ENCODE measurements at places on chromosomes 5 and 9. TPM values are rescaled to one million over a fixed set of nuclear protein-coding genes. Genes with fewer than 3 reads are reported as not detected.
A peak's percentile ranks its signal among the peaks of the same experiment; 100 is the strongest.

DNA sequence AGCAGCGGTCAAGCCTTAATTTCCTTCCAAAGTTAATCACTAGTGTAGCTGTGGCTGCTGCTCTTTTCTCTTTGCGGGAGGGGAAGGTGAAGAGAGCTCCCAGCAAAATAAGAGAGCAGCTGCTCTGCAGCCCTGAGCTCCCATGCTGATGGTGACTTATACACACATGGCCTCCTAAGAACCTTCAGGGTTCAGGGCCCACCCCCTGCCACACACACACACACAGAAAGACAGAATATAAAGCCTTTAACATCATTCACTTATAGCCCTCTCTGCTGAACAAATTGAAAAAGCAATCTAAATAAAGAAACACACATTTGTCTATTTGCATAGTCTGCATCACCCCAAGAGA lies 43.6 kb downstream of the GAS1 start:
- no peak for DNase-seq

GRCh38 chr5:34663771-34664496 lies 7.8 kb downstream of the RAI14 start:
- DNase-seq = no peak

Gene TEX48
- total RNA-seq = not detected

Gene TAF1L
- 0.05 TPM for total RNA-seq

DNA sequence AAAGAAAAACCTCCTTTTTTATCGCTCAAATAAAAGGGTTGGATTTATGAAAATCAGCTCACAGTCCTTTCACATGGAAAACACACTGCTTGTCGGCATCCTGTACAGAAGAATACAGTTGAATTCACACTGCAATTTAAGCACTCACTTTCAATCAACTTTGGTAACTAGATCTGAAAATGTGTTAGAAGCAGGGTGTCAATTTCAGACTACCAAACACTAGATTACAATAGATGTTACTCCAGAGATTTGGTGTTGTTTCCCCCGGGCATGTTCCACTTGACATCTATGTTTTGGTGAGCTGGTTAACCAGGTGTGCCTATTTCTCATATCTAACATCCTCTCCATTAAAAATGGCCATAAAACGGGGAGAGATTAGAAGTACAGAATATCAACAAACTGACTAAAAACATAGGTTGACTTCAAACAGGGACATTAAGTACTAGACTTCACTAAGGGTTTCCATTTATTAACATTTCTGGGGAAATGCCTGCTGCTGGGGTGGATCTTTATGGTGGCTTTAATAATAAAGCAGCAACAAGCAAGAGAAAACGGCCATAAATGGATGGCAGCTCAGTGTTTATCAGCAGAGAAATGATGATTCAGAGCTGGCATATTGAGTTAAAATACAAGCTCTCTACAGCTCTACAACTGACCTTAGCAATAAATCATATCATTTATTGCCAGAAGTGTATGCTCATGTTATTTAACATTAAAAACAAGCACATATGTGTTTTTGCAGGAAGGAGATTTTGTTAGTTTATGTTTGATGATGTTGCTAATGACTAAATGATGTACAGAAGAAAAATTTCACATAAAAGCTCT lies 158.8 kb downstream of the SLF1 start:
- DNase-seq = no peak

DNA sequence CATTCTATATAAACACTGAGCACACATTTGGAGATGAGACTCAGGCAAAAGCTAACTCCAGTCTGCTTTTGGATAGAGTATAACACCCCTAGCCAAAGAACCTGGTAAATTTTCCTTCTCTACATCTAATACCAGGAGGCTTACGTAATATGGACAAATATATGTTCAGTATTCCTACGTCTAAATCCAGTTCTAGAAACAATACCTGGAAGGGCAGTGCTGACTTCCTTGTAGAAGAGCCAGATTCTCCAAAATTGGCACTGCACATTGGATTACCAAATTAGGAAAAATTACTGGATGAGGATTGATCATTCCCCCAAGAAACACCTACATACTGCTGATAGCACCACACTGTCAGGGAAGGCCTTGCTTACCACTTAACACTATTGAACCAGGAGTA lies 247.4 kb downstream of the SAXO1 start:
- no peak for DNase-seq

DNA sequence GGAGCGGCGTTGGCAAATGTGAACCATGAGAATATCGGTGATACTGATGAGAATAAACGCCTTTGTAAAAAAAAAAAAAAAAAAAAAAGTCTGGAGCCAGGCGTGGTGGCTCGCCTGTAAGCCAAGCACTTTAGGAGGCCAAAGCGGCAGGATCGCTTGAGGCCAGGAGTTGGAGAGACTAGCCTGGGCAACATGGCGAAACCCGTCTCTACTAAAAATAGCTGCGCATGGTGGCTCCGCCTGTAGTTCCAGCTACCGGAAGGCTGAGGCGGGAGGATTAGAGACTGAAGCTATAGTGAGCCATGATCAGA lies 425 bp upstream of the NFX1 start:
- DNase-seq = no peak

- no peak for DNase-seq
Observed at GRCh38 chr9:13412331-13412730, 132.8 kb upstream of the MPDZ start.

DNA sequence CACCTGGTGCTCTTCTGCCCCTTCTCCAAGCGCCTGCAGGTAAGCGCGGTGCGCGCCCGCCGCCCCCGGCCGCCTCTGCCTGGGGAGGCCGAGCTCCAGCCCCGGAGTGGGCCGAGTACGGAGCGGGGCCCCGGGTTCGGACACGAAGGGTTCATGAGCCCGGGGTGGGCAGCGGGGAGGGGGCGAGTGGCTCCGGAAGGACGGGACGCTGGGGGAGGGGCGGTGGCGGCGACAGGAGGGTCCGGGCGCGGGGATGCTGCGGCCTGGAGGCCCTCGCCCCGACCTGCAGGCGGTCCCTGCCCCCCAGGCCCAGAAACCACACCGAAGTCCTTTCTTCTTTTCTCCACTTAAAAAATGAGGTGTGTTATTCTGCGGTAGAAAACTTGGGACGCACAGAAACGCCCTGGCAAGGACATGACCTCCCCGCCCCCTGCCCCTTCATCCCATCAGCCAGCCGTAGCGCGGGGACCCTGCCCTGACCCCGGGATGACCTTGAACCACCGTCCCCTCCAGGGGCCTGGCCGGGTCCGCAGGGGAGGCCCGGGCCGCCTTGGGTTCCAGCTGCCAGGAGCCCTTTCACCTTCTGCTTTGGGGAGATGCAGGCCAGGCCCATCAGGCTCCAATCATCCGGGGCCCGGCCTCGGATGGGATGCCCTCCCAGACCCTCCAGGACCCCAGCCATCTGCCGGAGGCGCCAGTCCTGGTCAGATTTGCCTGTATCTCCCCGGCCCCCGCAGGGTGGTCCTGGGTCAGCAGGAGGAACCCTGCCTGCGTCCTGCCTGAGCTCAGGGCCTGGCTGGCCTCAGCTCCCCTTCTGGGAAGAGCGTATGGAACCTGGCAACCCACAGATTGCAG lies 545 bp downstream of the DIPK1B start:
- no peak for DNase-seq

DNA sequence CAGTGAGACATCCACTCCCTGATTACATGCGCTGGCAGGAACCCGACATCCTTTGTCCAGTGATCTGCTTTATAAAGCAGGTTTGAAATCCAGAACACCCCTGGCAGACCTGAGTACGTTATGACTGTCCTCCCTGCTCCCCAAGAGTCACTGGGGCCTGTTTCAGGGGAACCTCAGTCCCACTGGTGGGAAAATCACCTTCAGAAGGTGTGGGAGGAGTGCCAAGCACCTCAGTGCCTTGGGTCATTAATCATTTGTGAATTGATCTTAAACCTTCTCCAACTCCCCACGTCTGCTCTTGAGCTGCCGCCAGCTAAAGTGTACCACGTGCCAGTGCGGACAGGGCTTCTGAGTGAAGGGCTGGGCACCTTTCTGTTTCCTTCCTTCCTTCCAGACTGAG lies 16.2 kb downstream of the SLC6A3 start:
- peak; percentile 31 for DNase-seq

DNA sequence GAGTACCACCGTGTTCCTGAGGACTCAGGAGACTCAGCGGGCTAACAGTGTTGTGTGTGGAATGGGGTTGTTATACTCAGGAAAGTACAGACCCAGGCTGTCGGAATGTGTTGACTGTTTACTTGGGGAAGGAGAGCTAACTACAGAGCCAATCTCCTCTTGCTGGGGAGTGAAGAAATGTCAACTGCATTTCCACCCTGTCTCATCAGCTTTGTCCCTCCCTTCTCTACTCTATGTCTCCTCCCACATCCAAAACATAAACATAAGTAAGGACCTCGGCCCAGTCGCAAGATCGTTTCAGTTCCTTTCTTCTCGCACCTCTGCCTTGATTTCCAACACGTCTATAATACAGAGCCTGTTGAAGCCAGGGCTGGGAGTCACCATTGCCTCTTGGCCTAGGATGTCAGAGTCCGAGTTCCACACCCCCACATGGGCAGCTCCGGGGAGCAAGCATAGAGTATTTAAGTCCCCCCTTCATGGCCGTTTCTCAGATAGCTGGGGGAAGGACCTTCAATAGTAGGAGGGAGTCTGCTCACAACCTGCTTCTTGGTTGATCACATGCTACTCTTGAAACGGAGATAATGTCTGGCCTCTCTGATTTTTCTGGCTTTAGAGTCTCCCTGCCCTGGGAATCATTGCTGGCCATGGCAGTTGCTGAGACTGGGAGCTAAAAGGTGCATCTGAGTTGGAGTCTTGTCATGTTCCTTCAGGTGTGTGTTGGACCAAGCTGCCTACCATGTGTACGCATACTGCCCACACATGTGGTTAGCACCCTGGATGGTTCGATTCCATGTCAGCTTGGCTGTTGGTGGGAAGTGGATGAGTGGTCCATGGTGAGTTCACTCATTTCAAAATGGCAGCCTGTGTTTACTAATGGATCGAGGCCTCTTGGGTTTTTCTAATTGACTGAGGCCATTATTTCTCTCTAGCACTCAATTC lies 147.3 kb downstream of the MTX3 start:
- DNase-seq = no peak

Gene CTSV
- total RNA-seq = not detected

DNA sequence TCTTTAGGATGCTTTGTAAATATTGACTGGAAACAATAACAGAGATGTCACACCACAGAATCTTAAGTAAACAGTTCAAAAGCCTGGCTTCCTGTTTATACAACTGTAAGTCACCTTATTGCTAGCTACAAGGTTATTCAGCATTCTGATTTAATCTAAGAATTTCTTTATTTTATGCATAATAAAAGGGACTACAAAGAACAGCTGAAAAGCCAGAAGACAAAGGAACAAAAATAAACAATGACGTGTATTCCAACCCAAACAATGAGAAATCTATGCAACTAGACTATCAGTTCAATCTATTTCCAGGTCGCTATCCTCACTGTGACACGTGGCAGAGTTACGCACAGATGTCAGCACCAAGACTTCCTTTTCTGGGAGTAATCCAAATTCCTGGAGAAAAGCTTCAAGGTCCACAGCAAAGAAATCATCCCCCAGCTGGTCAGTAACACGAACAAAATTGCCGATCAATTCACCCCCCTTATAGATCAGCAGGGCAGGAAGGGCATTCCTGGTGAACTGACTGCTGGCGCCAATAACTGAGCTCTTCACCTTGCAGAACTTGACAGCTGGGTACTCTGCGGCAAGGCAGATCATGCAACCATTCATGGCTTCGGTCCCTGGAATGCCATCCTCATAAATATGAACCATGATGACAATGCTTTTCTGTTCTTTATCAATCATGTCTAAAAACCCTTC lies 8.4 kb downstream of the PDCL start:
- no peak for DNase-seq

- DNase-seq = no peak
Observed at GRCh38 chr5:17315710-17316221, 98.3 kb downstream of the BASP1 start.

DNA sequence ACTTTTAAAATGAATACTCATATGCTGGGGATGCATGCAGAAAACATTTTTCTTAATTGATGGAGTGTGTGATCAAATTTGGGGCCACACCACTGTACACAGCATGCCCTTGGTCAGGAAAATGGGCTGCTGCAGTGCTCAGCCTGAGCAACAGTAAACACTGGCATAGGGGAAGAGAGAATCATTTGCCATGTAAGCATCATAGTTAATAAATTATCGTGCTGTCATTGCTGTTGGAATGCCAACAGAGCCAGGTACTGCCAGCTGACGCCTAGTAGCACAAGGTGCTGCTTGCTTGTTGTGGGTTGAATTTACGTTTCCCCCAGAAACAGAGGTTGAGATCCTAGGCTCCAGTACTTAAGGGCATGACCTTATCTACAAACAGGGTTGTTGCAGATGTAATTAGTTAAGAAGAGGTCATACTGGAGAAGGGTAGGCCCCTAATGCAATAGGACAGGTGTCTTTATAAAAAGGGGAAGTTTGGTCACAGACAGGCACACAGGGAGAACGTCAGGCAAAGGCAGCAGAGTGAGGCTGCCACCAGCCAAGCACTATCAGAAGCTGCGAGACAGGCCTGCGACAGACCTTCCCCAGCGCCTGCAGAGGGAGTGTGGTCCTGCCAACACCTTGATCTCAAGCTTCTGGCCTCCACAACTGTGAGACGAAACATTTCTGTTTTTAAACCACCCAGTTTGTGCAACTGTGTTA lies 25.3 kb downstream of the DAP start:
- no peak for DNase-seq

Gene ARHGEF37
- total RNA-seq = 11.0 TPM

Gene INSL4
- total RNA-seq = not detected

Gene SPIN1
- total RNA-seq = 78.2 TPM

DNA sequence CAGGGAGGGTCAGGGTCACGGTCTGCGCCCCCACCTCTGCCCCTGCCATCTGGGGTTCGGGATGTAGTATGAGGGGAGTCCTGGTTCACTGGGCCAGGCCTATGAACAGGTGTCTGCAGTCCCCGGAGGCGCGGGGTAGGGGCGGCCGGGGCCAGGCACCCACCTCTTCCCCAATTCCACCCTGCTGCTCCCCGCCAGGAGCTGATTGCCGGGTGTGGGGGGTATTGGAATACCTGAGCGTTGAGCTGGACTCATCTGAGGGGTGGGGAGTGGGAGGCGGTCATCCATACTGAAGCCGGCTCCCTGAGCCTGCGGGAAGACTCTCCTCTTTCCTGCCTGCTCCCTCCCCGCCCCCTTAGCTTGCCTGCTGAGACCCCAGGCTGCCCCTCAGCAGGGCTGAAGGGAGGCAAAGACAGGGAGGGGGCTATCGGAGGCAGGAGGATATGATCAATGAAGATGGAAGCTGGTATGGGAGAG lies 679 bp downstream of the SLC6A7 start:
- no peak for DNase-seq

Data from posterior vena cava (tissue), 2 donors.